ENCODE measurements at places on chromosomes 13 and 19.
A peak's percentile ranks its signal among the peaks of the same experiment; 100 is the strongest.

- peak; percentile 5 for DNase-seq
These were observed 208.5 kb downstream of the TSHZ3 start for GRCh38 chr19:31140717-31141116.

DNA sequence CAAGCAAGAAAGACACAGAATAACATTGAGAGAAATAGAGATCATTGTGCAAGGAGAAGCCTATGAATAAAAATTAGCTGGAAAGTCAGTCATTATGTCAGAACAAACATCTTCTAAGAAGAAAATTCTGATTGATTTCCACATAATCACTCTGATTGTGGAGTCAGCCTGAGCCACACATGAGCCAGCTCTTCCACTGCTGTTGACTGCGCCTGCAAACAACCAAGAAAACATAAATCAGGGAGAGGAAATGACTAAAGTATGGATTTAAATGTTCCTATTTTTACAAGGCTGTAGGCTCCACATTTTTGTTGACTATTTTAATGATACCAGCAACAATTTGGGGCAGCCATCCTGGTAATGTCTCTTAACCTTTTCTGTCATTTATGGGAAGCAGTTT, 962.3 kb downstream of the EFNB2 start:
- no peak for DNase-seq

GRCh38 chr19:47436712-47437401, 17.5 kb upstream of the MEIS3 start:
- peak; percentile 80 for DNase-seq

- DNase-seq: no peak
These were observed 39.7 kb upstream of the RNF113B start for GRCh38 chr13:98216711-98217285.

GRCh38 chr13:113997845-113998751, 24.2 kb upstream of the C13orf46 start:
- DNase-seq: no peak

DNA sequence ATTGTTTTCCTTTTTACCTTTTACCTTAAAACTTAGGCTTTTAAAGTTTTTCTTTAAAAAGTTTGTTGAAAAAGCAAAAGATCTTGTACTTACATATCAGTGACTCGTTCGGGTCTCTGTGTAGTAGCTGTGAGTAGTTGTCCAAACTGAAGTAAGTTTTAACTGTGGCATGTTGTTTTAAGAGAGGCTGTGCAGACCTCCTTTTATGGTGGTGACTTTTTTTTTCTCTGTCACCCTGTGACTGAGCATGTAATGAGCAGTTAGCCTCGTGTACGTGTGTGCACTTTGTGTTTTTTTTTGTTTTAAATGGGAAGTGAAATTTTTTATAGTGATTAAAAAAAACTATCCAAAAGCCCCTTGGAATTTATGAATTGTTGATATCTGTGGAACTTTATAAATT, at the start of gene GPR183:
Gene GPR183 (minus strand): TSS at position 153 of the 400 bp plus-strand sequence. CDS start 11,254 bp downstream, outside the sequence.
- no peak for DNase-seq

GRCh38 chr13:99724633-99725517, 223.6 kb downstream of the TM9SF2 start:
- DNase-seq: no peak

DNA sequence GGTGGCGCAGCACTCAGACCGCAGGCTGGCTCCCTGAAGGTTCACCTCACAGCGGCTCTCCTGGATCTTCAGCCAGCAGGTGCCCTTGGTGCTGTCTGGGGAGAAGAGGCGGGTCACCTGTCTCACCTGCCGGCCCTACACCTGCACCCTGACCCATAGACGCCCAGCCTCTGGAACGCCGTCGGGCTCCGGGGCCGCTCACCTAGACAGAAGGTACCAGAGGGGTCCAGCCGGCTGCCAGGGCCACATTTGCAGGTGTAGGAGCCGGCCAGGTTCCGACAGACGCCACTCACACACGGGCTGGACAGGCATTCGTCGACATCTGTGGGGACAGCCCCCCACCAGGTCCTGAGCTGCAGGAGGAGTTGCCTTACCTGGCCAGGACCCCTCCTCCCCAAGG, 22.9 kb downstream of the FBN3 start:
- DNase-seq: no peak

DNA sequence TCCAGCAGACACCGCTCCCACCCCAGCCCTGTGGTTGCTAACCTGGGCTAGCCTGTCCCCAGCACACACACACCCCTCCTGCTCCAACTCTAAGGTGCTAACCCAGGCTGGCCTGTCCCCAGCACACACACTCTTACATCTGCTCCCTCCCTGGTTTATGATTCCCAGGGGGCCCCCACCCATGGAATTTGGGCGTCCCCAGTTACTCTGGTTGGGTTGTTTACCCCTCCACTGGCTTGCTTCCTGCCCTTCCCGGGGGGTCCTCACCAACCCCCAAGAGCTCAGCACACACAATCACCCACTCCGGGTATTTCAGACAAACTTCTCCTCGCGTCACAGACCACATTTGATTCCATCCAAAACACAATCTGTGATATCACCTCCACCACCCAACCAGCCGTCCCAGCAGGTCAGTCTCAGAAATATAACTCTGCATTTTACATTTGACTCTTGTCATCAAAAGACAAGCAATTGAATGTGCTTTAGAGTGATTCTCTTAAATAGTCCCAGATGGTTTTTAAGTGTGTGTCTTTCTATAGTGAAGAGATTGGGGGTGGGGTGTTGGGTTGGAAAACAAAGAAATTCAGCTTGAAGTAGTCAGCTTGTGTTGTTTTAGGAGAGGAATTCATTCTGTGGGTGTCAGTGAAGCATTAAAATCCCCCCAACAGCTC, 20.1 kb downstream of the COL4A2 start:
- DNase-seq: peak; percentile 75

- no peak for DNase-seq
These were observed 29.6 kb upstream of the UBE2L5 start for GRCh38 chr13:30392681-30393045.
